ENCODE measurements at places on chromosomes 5 and 9. TPM values are rescaled to one million over a fixed set of nuclear protein-coding genes. Genes with fewer than 3 reads are reported as not detected.

- no peak for DNase-seq
Observed at GRCh38 chr9:133612816-133613215, 3.6 kb upstream of the FAM163B start.

Gene PKD2L2
- 0.21 TPM for total RNA-seq

DNA sequence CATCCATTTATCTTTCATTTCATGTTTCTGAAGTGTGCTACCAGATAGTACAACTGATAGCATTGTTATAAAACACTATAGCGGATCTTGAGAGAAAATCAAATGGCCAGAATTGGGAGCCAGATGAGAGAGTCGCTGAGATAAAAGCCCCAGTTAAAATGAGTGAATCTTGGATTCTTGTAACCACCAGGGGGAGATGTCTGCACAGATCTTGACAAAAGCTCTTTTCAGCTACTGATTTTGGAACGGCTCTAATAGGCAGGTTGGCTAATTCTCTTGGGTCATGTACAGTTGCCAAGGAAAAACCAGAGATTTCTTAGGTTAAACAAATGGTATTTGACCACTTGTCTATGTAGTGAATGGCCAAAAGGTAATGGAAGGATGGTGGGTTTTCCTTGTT, 21.7 kb downstream of the F2RL2 start:
- DNase-seq: no peak

- DNase-seq: peak; percentile 42
Observed at GRCh38 chr9:127904561-127905003, 5.2 kb upstream of the ST6GALNAC6 start.

GRCh38 chr5:170169996-170170395, 62.8 kb upstream of the C5orf58 start:
- DNase-seq: no peak

- no peak for DNase-seq
Observed at GRCh38 chr9:4583001-4583400, 79.1 kb upstream of the PLPP6 start.

Gene TBC1D13
- 21.6 TPM for total RNA-seq

GRCh38 chr5:56405116-56405908, 172.2 kb upstream of the ANKRD55 start:
- DNase-seq: no peak

Gene TEK
- total RNA-seq: 2.5 TPM

Gene ZNF608
- 44.4 TPM for total RNA-seq

Gene SLCO6A1
- total RNA-seq: 0.42 TPM

GRCh38 chr5:147863454-147864158, 14.9 kb upstream of the SCGB3A2 start:
- no peak for DNase-seq

DNA sequence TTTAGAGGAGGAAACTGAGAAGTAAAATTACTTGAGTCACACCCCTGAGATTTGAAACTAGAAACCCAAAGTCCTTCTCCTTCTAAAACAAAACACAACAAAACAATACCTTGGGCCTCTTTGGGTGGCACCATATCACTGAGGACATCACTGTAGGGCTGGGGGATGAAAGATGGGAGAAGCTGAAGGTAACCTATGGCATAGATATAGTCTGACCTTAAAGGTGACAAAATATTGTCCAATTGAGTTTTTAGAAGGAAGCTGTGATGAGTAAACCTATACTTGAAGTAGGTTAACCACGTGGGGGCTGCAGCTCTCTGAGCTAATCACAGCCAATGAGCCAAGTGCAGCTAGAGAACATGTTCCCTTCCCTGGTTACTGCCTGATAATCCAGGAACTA, 167.4 kb upstream of the CD180 start:
- no peak for DNase-seq

Gene PCDHA1
- total RNA-seq: 2.7 TPM

DNA sequence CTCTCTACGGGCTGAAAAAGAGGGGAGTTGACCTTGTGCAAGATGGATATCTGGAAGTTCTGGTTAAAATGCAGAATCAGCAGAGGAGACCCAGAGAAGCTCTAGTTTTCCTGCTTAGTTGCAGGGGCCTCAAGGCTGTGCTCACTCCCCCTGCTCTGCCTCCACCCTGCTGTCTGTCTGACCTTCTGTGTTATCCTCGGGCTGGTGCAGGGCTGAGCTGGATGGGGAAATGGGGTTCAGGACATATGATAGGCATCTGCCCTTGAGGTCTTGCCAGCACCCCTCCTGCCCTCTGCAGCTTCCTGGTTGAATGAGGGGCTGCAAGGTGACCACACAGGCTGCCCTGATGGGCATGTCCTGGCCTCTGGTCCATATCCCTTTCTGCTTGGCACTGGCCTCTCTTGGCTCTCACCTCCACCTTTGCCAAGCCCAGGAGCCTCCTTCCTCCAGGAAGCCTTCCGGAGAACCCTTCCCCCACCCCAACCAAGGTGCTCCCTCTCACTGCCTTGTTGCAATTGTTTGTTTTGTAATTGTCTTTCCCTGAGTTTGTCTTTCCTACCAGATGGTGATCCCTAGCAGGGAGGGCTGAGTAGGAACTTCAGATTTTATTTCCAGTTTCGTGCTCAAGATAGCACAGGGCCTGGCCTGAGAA, 1.3 kb downstream of the TMEM268 start:
- no peak for DNase-seq

DNA sequence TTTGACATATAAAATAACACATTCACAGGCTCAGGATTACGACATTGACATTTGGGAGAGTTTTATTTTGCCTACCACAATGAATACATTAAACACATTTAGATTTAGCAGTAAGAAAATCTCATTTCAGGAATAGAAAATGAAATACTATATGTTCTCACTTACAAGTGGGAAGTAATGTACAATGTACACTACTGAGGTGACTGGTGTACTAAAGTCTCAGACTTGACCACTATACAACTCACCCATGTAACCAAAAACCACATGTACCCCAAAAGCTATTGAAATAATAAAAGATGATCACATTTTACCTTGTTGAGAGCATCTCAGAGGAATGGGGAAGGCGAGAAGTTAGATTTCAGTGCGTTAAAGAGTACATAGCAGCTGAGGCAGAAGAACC, 1202.4 kb upstream of the SEMA6A start:
- DNase-seq: no peak

- DNase-seq: no peak
Observed at GRCh38 chr9:131874916-131875670, 135.2 kb upstream of the RAPGEF1 start.

- no peak for DNase-seq
Observed at GRCh38 chr9:6714176-6714575, 43.6 kb upstream of the KDM4C start.

Gene SH3TC2
- 0.78 TPM for total RNA-seq

Gene SLC1A3
- 45.9 TPM for total RNA-seq

- DNase-seq: no peak
Observed at GRCh38 chr5:106312360-106312759, 1358.4 kb downstream of the EFNA5 start.

DNA sequence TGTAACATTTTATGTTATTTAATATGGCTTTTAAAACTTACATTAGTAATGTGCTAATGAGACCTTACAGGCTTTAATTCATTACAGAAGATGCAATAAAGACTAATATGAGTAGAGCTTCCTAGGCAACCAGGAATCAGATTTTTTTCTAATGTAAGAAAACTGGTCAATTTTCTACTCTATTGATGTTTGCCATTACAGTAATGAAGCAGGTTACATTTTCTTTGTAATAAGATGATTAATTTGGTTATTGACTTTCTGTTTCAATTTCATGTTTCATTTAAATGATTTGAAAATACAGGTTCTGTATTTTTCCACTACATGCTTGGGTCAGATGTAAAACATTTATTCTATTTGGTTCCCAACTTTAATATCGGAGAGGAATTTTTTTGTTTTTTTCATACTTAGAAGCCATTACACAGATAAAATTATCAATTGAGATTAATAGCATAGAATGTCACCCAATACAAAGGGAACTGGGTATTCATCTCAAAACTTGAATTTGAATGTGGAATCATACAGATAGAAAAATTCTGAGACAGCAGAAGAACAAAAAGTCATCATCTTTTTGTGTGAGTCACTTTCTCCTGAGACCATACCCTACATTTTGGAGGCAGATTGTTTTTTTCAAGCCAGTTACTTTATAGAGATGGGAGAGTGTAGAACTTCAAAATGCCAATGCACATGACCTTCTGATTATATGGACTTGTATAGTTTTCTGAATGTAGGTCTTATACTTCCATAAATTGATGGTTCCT, 133.6 kb upstream of the HMHB1 start:
- DNase-seq: no peak

GRCh38 chr5:99081711-99082110, 152.9 kb upstream of the CHD1 start:
- no peak for DNase-seq

Gene C9orf57
- total RNA-seq: not detected

Gene PCDHA5
- 0.85 TPM for total RNA-seq

DNA sequence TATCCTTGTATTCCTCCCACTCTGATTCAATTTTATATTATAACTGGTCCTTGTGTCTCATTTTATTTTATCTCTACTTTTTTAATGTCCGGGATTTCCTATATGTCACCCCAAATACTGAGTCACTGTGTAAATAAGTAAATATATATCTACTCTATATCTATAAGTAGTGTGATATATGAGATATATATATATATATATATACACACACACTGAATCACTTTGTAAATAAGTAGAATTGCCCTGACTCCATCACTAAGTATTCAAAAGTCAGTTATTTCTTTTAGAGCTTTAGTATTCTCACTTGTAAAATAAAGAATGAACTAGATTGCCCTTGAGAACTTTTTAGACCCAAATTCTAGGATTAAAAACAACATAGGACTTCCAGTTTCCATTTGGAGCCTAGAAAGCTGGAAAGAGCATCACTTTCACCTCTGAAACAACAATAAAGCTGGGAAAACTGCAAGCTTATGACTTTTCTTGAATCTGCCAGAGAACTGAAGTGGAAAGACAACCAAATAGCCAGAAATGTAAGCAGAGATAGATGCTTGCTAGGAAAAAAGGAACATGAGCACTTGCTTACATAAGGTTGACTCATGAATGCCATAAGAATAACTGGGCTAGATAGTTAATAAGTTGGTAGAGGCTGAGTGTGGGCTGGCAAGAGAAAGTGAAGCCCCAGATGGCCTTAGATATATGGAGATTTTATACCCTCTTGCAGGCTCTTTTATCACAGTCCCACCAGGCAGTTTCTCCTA, 171.1 kb upstream of the TLX3 start:
- DNase-seq: no peak

- DNase-seq: no peak
Observed at GRCh38 chr5:170161069-170161468, 55.4 kb downstream of the FOXI1 start.

GRCh38 chr5:54217826-54218503, 92.4 kb downstream of the ARL15 start:
- no peak for DNase-seq

GRCh38 chr9:114587345-114588202, at the start of gene ATP6V1G1:
TSS of gene ATP6V1G1 (plus strand) at chr9:114587769. CDS start at chr9:114587839, 70 bp downstream.
- peak; percentile 100 for DNase-seq

Gene BTNL8
- 0.96 TPM for total RNA-seq

Gene CYSRT1
- 2.9 TPM for total RNA-seq

GRCh38 chr5:164000819-164001218, 495.4 kb downstream of the MAT2B start:
- DNase-seq: no peak

Gene GAPT
- not detected for total RNA-seq

- no peak for DNase-seq
Observed at GRCh38 chr5:169997798-169998197, 17.5 kb upstream of the INSYN2B start.

GRCh38 chr9:69465473-69465872, 140.5 kb downstream of the ENTREP1 start:
- DNase-seq: no peak

DNA sequence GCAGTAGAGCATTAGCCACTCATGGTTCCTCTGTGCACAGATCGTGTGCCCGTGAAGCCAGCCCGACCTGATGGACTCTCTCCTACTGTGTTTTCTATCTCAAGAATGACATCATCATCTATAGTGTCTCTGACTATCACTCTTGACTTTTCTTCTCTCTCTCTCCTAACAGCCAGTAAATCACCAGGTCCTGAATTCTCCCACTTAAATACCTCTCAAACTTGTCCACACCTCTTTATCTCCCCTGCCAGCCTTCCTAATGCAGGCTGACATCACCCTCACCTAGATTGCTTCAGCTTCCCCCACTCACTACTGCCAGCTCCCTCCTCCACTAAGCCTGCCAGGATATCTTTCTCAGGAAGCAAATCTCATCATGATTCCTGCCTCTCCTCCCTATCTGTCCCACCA, 90.6 kb upstream of the MIER3 start:
- no peak for DNase-seq

Gene CSF2
- not detected for total RNA-seq

Gene CYLC2
- total RNA-seq: not detected

Gene EMB
- total RNA-seq: 36.3 TPM

DNA sequence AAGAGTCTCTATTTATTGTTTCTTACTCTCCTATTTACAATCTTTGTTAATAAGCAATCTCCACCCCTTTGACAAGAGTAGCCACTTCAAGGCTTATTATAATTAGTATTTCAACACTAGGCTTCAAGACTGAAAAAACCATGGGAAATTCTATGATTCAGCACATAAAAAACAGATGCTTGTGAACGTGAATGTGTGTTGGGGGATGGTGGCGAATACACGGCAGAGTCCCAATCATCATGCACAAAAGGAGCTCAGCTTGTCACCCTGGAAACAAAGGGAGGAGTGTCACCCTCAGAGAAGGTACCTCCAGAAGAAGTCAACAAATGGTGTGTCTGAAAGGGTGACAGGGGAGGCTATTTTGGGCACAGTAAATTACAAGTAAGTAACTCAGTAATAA, 157.2 kb upstream of the RETREG1 start:
- DNase-seq: no peak

- DNase-seq: no peak
Observed at GRCh38 chr5:97418462-97418861, 235.4 kb upstream of the RIOK2 start.

GRCh38 chr9:129610473-129611306, 10.2 kb downstream of the C9orf50 start:
- peak; percentile 94 for DNase-seq

- no peak for DNase-seq
Observed at GRCh38 chr5:59485629-59486439, 407.7 kb downstream of the PDE4D start.

Gene NRG2
- total RNA-seq: 0.73 TPM

- no peak for DNase-seq
Observed at GRCh38 chr9:136689108-136689460, 1.8 kb upstream of the AGPAT2 start.

Gene DPP7
- 38.9 TPM for total RNA-seq

Gene PCDHGB4
- total RNA-seq: 8.8 TPM

- DNase-seq: no peak
Observed at GRCh38 chr5:163963881-163964280, 458.5 kb downstream of the MAT2B start.

Gene SGCD
- total RNA-seq: 0.32 TPM

DNA sequence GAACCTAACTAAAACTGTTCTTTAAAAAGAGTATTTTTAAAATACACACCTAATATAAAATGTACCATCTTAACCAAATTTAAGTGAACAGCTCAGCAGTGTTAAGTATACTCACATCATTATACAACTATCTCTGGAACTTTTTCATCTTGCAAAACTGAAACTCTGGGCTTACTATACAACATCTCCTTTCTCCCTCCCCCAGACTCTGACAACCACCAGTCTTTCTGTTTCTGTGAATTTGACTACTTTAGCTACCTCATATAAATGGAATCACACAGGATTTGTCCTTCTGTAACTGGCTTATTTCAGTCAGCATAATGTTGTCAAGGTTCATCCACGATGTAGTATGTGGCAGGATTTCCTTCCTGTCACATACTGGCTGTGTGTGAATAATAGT, 93.5 kb downstream of the FOXD1 start:
- no peak for DNase-seq

Gene LTC4S
- total RNA-seq: 4.5 TPM
